ENCODE measurements at places on chromosomes 4 and X.

- DNase-seq: no peak
Measured at GRCh38 chr4:24880186-24880585, 32.7 kb downstream of the CCDC149 start.

DNA sequence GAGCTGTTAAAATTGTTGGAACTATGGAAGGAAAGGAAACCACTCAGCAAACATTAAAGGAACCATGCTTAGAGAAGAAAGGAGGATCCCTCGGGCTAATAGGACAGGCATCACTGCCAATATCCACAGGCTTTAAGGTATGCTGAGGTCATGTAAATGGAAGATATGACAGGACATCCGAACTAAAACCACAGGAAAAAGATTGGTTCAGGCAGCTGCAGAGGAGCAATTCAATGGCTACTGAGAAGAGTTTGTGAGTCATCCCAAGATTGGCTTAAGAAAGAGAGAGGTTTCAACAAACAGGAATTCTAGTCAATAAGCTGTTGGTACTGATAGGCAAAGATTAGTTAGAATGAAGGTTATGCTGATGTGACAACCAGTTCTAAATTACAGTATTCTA lies 106.4 kb upstream of the FAM241A start:
- no peak for DNase-seq

GRCh38 chrX:77622672-77623071 lies 163.3 kb downstream of the ATRX start:
- no peak for DNase-seq

DNA sequence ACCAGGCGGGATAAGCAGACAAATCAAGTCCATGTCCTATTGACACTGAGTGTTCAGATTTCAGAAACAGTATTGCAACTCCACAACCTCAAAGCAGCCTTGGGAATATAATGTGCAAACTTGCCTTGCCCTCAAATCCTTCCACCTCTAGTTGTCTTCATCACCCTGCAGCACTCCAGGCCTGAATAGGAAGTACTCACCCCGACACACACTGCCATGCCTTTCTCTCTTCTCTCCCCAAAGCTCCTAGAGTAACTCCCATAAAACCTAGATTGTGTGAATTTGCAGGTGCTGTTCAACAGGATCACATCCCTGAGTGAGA lies 19.6 kb downstream of the ACSL1 start:
- DNase-seq: no peak

DNA sequence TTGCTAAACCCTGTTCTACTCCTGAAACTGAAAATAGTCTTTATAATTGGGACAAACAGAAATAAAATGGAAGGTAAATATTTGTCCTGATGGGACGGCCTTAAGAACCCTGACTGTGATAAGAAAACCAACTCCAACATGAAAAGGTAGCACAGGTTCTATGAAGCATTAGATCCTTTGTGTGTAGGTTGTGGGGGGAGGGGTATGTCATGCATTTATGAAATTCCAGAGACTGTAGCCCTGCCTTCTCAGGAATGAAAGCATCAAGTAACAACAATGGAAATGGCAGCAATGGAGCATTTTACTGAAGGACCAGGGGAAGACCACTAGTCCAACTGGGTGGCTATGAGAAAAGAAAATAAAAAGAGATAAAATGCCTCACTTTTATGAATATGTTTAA lies 23.9 kb downstream of the CXXC4 start:
- DNase-seq: no peak

DNA sequence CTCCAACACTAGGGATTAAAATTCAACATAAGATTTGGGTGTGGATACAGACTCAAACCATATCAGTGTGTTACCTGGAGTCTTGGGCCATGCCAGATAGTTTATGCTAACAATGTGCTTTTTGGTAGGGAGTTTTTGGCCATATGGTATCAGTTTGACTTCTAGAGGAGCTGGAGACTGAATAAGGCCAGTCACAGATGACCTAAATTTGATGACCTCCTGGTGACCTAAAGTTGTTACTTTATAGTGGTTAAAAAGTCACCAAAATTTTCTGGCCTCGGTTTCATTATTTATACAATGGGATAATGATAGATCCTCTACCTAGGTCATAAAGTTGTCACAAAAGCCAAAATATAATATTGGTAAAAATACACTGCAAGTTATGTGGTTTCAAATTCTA lies 877.1 kb downstream of the RAPGEF2 start:
- DNase-seq: no peak

GRCh38 chr4:41538017-41538733 lies at the start of gene LIMCH1:
LIMCH1 (plus strand) TSS chr4:41538157; CDS start chr4:41605996, 67,839 bp downstream.
- DNase-seq: no peak

DNA sequence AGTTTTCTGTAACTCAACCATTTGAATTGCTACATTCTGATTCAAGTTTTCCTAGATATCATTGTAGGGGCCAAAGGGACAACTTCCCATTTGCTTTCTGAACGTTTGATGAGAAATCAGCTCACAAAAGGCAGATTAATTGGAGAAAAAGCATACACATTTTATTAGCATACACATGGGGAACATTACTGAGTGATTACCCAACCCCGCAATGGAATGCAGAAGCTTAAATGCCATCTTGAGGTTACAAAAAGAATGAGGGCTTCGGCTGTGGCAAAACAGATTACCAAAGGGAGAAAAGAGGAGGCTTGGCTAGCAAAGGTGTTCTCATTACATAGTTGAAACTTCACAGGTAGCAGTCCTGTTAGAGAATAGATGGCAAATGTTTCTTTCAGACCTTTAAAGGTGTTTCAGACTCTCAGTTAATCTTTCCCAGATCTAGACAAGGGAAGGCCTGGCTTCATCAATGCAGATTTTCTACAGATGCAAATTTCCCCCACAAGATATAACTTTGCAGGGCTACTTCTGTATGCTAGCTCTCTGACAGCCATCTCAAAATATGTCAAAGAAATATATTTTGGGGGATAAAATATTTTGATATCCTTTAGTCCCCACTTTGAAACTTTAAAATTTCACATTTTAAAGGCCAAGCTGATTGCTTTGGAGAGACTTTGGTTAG lies 26.5 kb upstream of the HERC6 start:
- DNase-seq: no peak

DNA sequence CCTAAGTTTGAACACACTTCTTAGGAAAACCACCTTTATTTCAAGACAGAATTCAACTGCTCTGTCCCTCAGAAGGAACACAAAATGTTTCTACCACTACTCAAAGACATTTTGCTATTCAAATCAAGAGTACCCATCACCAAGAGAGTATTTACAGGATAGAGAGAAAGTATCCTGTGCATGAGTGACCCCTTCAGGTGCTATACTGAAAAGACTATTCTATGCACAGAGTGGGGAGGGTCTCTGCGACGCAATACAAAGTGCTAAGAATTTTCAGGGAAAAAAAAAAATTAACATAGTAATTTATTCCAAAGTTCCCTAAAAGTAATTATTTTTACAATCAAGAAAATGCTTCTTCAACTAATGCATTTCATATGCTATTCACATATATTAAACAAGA lies 346.4 kb upstream of the FAM241A start:
- DNase-seq: no peak

DNA sequence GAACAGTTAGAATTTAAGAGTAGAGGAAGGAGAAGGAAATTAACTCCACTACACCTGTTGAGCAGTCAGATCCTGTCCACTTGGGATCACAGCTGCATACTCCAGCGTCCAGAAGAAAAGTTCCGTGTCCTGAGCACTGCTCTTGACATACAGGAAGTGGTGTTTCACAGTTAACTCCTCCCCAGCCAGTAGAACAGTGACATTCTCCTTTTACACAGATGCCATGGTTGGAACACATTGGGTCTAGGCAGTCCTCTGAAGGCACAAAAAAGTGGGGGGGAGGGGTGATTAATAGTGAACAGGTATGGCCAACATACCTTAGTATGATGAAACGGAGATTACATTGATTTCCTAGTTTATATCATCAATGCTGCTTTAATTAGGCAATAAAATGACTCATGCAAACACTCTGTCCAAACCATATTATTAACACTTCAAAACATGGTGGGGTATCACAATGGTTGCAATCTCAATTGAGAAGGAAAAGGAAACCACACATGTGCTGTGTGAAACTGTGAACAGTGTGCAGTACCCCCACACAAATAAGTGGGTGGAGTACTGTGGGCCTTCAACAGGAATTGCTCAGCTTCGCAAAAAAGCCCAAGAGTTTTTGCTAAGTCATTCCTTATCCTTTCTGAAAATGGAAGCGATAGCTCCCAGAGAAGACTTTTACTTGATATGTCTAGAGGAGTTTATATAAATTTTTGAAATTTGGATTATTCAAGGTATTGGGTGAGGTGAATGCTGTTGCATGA lies 295.6 kb downstream of the SH2D1A start:
- DNase-seq: no peak

DNA sequence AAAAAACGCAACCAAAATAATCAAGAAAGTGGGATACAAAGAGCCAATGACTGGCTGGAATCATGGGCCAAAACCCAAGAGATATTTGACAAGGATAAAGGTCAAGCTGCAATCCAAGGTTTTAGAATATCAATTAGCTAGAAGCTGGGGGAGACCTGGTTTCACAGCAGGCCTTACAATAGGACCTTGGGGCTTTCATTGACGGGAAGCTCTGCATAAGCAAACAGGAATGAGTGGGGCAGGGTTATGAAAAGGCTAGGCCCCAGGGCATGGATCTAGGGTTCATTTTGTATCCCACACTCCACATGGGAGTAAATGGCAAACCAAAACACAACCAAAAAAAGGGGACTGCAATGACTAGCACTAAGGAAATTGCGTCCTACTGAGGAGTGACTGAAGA lies 215.3 kb downstream of the HS6ST2 start:
- no peak for DNase-seq

Measured in T-helper 2 cell treated with Interferon-gamma antibody and Interleukin-4, amounts not matched to agents 5 μg/mL and 100 μg/mL, for 36 hours (primary cell).